ENCODE measurements at places on chromosomes 7 and 10. TPM values are rescaled to one million over a fixed set of nuclear protein-coding genes. Genes with fewer than 3 reads are reported as not detected.
A peak's percentile ranks its signal among the peaks of the same experiment; 100 is the strongest.

The GRM3 gene
- not detected for polyA plus RNA-seq

The ITIH5 gene
- 0.05 TPM for polyA plus RNA-seq

The PNLIPRP2 gene
- polyA plus RNA-seq: not detected

The ITIH2 gene
- not detected for polyA plus RNA-seq

The CALHM1 gene
- not detected for polyA plus RNA-seq

The SFXN3 gene
- polyA plus RNA-seq: 229 TPM

The BHLHA15 gene
- polyA plus RNA-seq: 0.10 TPM

The SDK1 gene
- 1.2 TPM for polyA plus RNA-seq

The HOXA13 gene
- not detected for polyA plus RNA-seq

The CRPPA gene
- 0.15 TPM for polyA plus RNA-seq

DNA sequence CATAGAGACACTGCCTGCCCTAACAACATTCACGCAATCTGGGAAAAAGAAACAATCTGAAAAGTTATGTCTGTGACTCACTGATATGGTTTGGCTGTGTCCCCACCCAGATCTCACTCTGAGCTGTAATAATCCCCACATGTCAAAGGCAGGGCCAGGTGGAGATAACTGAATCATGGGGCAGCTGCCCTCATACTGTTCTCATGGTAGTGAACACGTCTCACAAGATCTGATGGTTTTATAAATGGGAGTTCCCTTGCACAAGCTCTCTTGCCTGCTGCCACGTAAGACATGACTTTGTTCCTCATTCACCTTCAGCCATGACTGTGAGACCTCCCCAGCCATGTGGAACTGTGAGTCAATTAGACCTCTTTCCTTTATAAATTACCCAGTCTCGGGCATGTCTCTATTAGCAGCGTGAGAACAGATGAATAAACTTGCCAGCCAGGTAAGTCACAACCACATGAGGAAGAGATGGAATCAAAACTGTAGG is 341.5 kb upstream of the AOAH start:
- no peak for DNase-seq

DNA sequence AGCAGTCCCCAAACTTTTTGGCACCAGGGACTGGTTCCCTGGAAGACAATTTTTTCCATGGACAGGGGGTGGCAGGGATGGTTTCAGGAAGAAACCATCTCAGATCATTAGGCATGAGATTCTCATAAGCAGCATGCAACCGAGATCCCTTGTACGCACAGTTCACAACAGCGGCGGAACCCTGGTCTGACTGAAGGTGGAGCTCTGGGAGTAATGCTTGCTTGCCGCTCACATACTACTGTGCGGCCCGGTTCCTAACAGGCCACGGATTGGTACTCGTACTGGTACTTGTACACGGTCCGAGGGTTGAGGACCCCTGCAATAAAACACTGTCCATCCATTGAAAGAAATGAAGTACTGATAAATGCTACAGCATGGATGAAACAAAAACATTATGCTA is 32.8 kb downstream of the MKRN1 start:
- DNase-seq: no peak

- DNase-seq: no peak
Measured at GRCh38 chr7:128693373-128694015, 21.4 kb downstream of the GARIN1A start.

GRCh38 chr10:124686707-124687376 is 57.3 kb downstream of the FAM53B start:
- DNase-seq: no peak

DNA sequence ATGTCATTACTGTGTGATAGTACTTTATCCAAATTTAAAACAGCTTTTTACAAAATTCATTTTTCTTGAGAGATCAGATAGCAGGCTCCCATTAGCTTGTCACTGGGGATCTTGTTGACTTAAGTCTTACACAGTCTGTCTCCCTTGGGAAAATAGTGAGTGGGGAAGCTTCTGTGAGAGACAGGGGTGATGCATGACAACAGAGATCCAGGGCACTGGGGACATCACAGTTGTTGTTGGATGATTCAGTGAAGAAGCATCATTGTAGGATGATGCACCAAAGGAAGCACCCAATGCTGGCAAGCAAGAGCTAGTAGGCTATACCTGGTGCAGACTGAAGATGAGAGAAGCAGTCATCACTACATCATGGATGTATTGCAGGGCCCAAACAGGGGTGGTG is 284.7 kb downstream of the HDAC9 start:
- no peak for DNase-seq

DNA sequence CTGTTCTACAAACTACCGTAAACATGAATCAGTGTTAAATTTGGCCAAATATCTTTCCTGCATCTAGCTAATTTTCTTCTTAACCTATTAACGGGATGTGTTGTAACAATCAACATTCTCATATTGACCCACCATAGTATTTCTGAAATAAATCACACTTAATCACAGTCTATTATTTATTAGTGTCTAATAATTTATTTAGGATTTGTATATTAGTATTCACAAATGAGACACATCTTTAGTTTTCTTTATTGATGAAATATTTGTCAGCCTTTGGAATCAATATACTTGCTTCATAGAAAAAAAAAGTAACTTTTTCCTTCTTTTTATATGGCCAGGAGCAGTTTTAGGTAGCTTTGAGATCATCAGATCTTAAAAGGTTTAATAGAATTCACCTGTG is 4.6 kb downstream of the GIMAP7 start:
- DNase-seq: no peak

DNA sequence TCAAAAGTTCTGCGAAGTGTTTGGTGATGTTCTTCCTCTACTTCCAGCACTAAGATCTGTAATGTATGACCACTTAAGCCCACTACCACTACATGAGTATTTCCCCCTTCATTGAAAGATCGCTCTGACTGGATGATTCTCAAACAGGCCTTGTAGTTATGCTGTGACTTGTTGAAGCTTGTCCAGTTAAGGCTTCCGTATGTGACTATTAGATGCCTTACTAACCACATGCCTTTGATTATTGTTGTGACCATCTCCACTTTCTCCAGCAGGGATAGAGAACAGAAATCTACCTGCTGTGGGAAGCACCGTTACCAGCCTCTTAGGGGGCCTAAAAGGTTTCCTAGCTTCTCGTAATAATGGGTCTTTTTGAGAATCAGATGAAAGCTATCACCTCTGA is 81.1 kb downstream of the NOC3L start:
- DNase-seq: no peak

GRCh38 chr7:95132500-95132899 is 191.8 kb downstream of the PON1 start:
- no peak for DNase-seq

DNA sequence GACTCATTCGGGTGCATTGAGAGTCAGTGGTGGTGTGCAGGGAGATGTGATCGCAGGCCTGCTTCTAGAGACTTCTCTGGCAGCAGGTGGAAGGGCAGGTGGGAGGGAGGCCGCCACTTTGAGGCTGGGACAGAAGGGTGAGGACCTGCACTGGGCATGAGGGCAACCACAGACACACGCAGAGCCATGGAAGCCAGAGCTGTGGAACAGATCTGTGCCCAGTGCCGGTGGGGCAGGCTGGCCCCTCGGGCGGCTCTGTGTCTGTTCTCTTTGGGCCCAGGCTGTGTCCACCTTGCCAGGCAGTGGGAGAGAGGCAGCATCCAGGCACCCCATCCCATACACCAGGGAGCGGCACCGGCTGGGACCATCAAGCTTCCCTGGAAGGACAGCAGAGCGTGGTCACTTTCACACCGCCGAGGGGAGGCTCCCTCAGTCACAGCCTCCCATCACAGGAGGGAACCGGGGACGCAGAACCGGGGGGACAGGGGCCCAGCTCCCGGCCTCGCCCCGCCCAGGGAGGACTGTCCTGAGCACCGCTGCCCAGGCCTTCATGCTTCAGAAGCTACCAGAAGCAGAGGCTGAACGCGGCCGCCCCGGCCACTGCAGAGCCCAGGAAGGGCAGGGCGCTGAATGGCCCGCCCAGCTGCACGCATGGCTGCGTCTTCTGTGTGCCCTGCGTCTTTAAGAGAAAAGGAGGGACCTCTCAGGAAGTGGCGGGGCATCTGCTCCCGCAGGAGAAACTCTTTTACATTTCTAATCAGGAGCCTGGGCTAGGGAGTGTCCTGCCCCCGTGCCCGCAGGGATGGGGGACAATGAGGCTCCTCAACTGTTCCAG is 32.1 kb downstream of the EN2 start:
- DNase-seq: peak; percentile 47

DNA sequence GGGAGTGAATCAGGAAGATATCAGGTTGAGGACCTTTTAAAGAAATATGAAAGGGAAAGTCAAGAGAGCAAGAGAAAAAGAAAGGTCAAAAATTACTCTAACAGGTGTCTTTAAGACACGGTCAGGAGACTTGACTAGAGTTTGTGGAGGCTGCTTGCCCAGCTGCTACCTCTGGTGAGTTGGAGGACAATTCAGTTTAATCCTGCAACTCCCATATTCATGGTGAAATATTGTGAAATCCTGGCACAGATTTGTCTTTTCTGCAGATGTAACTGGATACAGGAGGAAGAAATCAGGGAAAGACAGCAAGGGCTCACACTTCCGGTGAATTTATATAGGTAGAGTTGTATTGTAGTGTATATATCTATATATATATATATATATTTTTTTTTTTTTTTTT is 93.5 kb downstream of the AKAP9 start:
- no peak for DNase-seq

- DNase-seq: no peak
Measured at GRCh38 chr7:7817748-7818147, 99.3 kb upstream of the RPA3 start.

- no peak for DNase-seq
Measured at GRCh38 chr7:113367041-113367586, 248.8 kb upstream of the SMIM30 start.

GRCh38 chr7:101970801-101971200 is 153.4 kb downstream of the CUX1 start:
- DNase-seq: no peak

DNA sequence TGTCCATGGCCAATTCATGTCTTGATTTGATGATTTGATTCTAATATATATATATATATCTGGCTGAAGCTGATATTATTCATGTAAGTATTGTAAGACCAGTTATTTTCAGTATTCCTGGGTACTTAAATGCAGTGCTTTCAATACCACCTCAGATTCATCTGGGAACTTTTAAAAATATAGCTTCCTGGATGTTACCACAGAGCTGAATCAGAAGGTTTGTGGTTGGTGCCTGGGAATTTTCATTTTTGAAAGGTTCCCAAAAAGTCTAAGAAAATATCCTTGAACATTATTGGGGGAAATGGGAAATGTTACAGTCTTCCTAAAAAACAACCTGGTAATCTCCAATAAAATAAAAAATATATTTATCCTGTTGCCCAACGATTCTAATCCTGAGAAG is 10.7 kb upstream of the PPP3CB start:
- no peak for DNase-seq

DNA sequence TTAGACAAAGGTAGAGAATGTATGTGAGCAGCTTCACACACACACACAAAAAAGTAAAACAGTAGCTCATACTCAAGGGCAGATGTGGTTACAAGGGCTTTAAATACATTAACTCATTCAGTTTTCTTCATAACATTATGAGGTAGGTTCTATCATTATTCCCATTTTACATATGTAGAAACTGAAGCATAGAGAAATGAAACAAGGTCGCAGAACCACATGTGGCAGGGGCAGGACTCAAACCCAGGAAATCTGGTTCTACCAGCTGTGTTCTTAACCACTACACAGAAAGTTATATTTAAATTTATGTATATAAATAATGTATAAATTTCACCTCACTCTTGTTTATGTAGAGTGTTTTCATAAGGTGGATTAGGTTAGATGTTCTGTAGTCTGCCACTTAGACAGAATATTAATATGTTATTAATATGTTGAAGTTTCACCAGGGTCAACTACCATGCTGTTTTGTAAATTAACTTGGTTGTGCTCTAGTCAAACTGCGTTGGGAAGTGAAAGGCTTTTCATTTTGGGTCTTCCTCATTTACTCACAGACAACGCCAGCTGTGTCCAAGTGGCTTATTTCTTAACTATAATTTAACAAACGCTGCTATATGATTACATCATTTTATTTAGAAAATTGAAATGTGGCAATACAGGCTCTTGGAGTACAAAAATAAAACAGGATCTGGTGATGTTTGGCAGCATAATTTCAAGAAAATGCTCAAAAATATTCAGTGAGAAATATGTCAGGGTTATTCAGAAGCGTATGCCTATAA is 138.4 kb downstream of the MDFIC start:
- DNase-seq: no peak

GRCh38 chr7:43276547-43276946 is 164.1 kb downstream of the HECW1 start:
- no peak for DNase-seq

- peak; percentile 66 for DNase-seq
Measured at GRCh38 chr7:105141068-105141467, 127.1 kb downstream of the KMT2E start.

- DNase-seq: no peak
Measured at GRCh38 chr7:24108906-24109376, 175.0 kb upstream of the NPY start.

DNA sequence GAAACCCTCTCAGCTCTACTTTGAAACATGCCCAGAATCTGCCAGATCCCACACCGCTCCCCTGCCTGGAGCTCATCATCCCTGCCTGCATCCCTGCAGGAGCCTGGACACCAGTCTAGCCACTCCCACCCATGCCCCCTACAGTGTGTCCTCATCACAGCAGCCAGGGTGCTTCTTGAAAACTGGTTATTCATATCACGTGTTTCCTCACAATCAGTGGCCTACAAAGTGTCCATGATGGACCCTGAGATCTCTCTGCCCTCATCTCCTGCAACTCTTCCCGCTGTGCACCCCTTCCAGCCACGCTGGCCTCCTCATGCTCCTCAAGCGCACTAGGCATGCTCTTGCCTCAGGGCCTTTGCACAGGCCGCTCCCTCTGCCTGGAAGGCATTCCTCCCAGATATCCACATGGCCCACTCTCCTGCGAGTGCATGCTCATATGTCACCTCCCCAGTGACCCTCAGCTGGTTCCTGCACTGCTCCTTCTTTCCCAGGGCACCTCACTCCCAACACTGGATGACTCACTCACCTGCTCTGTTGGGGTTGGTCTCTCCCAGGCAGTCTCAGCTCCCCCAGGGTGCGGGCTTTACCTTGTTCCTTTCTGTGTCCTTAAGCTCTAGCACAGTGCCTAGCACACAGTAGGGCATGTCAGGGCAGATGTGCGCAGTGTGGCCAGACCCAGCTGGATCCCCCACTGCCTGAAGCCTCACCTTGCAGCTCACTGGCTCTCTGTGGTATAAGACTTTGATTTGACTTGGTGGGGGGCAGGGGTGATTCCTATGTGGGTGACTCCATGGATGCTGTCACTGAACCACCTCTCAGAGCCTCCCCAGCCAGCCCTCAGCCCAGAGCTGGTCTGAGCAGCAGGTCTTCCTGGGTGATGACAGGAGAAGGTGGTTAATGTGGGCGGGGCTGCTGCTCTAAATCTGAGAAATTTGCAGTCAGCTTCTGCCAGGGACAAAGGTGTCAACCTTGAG is 37.3 kb downstream of the CDH23 start:
- peak; percentile 15 for DNase-seq

Data from SK-N-SH (cell line).